GDM1 (cell line): ENCODE measurements at places on chromosomes 11 and 22.

GRCh38 chr11:57752954-57753353, 1.3 kb upstream of the BTBD18 start:
- DNase-seq = no peak

DNA sequence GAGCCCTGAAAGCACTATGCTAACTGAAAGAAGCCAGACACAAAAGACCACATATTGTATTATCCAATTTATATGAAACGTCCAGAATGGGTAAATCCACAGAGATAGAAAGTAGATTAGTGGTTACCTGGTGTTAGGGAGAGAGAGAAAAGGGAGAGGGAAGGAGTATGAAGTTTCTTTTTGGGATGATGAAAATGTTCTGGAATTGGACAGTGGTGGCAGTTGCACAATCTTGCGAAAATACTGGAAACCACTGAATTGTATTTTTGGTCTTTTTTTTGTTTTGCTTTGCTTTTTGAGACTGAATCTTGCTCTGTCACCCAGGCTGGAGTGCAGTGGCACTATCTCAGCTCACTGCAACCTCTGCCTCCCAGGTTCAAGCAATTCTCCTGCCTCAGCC, 63.5 kb downstream of the MRTFA start:
- DNase-seq = no peak

DNA sequence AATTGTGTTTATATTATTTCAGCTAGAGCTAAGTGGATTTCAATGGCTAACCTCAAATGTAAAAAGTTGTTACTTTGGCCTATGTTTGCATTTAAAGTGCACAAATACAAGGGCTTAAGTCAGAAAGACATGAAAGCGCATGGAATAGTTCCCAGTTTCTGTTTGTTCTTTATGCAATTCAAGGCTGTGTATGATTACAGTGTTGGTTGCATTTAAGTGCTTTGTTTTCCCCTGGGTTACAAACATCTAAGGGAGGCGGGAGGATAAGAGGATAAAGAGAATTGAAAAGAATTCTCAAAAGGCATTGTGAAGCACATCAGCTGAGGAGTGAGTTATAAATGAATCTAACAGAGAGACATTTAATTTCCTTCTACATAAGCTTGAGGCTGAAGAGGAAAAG, 453.4 kb downstream of the NTM start:
- no peak for DNase-seq

GRCh38 chr11:128515826-128516778, 71.3 kb downstream of the ETS1 start:
- DNase-seq = no peak
